Right cardiac atrium (tissue), 5 donors: ENCODE measurements at places on chromosomes 7 and 10.
A peak's percentile ranks its signal among the peaks of the same experiment; 100 is the strongest.

DNA sequence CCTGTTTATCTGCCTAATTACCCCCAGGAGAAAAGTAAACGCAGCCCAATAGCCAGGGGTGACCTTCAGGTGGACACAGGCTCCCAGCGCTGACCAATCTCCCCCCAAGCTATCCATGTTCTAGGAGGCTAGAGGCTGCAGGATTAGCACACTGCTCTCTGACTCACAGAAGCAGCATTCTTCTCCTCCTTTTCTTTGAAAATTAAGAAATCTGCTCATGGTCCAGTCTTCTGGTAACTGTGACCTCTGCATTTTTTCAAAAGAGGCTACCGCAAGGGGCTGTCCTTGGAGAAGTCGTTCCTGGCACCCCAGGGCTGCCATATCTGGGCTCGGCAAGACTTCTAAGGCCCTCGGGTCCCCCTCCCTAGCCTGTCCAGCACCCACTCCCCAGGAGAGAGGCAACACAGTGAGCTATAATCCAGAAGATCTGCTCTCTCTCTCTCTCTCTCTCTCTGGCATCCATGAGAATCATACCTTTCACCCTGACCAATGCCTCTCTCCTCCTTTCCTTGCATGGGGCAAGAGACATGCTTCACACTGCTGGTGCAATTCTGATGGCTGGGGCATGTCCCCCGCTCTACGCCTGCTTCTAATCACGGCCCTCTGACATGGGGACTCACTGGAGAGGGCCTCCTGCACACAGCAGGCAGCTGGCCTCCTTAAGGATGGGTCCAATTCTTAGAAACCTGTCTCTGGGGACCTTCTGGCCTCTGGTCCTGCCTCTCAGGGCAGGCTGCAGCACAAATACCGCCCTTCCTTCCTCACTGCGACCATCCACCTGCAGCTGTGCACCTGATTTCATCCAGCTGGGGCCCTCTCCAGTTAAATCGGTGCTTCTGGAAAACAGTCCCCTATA is 27.3 kb downstream of the ANXA11 start:
- DNase-seq, result peak; percentile 12

DNA sequence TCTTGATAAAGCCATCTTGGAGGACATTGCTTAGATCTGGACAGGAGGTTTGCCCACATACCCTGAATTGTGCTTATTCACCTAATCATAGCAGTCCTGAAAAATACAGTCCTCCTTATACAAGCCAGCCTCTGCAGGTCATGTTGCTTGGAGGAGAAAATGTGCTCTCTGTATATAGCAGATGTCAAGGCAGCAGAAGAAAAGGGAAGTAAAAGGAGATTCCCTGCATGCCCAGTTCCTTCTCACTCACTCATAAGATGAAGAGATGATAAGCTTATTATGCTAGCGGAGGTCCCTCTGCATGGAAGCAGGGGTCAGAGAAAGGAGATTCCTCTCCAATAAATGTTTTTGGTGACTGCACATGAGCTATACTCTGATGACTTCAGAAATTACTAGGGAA is 458.8 kb upstream of the ZMIZ1 start:
- no peak for DNase-seq

- no peak for DNase-seq
Measured at GRCh38 chr10:44380829-44381600, 3.9 kb downstream of the CXCL12 start.

DNA sequence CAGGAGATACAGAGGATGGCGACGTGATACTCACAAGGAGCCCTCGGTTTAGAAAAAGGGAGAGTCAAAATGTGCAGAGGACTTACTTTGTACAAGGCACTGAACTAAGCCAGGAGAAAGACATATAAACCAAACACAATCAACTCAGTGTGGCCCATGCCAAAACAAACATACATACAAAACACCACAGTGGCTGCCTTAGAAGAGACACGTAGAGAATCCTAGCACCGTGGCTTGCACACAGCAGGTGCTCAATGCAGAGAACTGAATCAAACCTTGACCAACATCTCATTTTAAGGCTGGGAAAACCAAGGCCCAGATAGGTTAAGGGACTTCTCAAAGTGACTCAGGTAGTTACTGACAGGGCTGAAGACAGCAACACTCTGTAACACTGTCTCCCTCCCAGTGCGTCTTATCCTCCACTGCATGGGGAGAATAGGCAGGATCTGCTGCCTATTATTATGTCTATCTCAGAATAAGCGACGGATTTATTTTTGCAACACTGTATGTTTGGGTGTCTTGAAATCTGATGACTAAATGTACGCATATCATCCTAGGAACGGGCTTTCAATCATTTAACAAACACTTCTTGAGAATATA is 11.0 kb downstream of the SORBS1 start:
- DNase-seq, result no peak
